ENCODE measurements at places on chromosomes 5 and 9. TPM values are rescaled to one million over a fixed set of nuclear protein-coding genes. Genes with fewer than 3 reads are reported as not detected.

Gene NME5
- total RNA-seq = not detected

Gene C9orf50
- not detected for total RNA-seq

DNA sequence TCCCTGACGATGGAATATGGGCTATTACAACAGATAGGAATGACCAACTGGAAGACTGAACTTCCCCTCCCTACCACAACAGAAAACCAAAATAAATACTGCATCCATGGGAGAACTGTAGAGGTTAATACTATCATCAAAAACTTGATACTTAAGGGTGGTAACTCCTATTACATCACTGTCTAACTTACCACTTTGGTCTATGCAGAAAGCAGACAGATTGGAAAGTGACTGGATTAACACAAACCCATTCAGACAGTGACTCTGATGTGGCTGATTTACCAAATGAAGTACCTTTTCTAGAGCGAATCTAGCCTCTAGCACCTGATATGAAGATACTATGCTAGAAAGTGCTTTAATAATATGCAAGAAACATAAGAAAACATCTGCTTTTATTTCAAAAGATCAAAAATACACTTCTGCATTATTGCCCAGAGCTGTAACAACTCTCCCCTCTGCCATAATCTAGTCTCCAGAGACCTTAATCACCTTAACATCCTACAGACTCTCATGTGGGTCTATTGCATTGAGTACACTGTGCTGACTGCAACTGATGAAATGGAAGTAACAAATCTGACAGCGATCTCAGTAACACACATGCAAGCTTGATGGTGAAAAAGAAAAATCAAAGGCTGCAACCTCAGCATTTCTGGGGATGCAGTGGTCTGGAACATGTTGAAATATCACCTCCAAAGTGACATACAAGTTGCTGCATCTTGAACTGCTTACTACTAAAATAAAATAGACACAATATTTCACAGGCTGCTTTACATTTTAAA, 62.7 kb downstream of the EPB41L4A start:
- no peak for DNase-seq
- H3K36me3 ChIP-seq = no peaks in the 10 kb centered on the region
- no peak overlapping the region for H3K4me3 ChIP-seq
- no peak overlapping the region for H3K27ac ChIP-seq
- no peaks in the 10 kb centered on the region for H3K4me1 ChIP-seq

GRCh38 chr5:104412649-104413240, 850.2 kb upstream of the NUDT12 start:
- no peaks in the 10 kb centered on the region for H3K36me3 ChIP-seq
- no peaks in the 10 kb centered on the region for H3K27me3 ChIP-seq
- no peak overlapping the region for H3K4me3 ChIP-seq
- no peaks in the 10 kb centered on the region for H3K4me1 ChIP-seq
- no peak for DNase-seq

- H3K4me3 ChIP-seq = peak overlapping the region; percentile 61
- peak overlapping the region; percentile 78 for H3K27ac ChIP-seq
- H3K4me1 ChIP-seq = peaks cover 33% of the 10 kb centered on the region
- no peaks in the 10 kb centered on the region for H3K27me3 ChIP-seq
- DNase-seq = no peak
Measured at GRCh38 chr9:92294297-92294676, 790 bp upstream of the IARS1 start.

All from naive thymus-derived CD4-positive, alpha-beta T cell (primary cell).